NCI-H446 (cell line): ENCODE measurements at places on chromosomes 3 and 15.
A peak's percentile ranks its signal among the peaks of the same experiment; 100 is the strongest.

DNA sequence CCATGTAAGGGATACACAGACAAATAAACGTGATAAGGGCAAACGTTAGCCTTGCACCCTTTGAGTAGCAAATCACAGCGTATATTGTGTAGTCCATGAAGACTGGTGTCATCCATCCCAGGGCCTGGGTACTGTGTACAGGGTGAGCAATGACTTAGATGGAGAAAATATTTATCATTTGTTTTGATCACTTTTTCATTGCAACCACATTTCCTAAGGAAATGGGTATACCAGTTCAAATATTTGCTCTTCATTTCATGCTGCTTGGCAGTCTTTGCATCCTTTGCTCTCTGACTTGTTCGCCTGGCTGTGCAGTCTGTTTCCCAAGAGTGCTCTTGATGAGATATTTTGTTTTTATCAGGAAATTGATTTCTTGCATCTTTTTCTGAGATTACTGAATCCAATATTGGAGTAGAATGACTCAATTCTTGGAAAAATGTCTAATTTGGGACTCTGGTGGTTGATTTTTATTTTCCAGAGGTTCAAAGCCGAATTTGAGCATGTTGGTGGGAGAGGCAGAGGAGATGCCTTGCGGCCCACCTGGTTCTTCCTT is 424.6 kb upstream of the SEMA6D start:
- no peak for DNase-seq

- no peak for DNase-seq
Observed at GRCh38 chr3:53016236-53016635, 29.6 kb downstream of the SFMBT1 start.

GRCh38 chr3:127706312-127706711 is 33.6 kb downstream of the ABTB1 start:
- DNase-seq = no peak

GRCh38 chr3:187919048-187919447 is 173.8 kb upstream of the BCL6 start:
- DNase-seq = no peak

- DNase-seq = peak; percentile 78
Observed at GRCh38 chr15:90402223-90402622, 14.2 kb downstream of the IQGAP1 start.

DNA sequence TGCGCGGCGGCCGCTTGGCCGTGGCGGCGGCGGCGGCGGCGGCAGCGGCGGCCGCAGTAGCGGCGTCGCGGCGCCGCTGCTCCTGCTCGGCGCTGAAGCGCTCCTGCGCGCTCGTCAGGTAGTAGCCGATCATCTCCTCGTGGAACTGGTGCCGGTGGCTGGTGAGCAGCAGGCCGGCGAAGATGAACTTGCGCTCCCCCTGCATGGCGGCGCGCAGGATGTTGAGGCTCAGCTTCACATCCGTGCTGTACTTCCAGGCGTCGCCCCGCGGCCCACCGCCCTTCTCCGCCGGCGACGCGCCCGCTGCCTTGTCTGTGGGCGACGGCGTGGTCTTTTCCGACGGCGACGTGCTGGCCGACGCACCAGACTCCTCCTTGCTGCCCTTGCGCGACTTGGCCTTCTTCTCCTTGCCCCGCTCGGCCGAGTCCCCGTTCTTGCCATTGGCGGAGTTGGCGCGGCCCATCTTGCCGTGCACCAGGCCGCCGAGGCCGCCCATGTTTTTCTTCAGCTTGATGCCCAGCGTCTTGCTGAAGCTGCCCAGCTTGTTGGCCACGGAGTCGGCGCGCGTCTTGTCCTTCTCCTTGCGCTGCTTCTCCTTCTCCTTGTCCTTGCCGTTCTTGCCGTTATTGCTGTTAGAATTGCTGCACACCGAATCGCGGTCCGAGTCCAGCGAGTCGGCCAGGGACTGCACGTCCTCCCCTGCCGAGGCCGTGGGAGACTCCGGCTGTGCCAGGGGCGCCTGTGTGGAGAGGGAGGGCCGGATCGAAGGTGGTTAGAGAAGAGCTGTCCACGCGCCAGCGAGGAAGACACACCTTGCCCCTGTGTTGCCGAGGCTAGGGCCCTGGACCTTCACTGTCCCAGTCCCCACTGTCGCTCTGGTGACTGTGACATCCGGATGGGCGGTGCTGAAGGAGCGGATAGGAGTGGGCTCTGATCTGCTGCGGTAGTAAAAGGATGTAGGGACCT is 157.6 kb downstream of the KLF13 start:
- no peak for DNase-seq

DNA sequence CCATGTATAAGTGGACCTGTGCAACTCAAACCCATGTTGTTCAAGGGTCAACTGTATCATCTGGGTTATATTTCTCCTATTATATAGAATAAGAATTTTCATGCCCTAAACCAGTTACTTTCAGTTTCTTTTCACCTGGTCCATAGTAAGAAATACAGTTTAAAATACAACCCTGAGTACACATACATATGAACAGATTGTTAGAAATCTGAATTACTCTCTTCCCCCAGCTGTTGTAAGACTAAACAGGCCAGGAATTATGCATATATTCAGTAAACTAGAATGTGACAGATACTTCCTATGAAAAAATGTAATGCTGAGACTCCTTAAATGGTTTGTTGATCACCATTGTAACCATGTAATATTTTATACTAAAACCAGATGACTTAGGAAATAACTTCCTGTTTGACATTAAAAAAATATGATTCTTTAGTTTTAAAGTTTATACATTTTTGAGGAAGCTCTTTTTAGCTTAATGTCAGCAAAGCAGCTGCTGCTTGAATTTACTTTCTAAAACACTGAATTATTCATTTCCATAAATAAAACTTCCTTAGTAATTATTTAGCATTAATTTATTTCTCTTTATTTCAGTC is 52.5 kb upstream of the ZCWPW2 start:
- no peak for DNase-seq

DNA sequence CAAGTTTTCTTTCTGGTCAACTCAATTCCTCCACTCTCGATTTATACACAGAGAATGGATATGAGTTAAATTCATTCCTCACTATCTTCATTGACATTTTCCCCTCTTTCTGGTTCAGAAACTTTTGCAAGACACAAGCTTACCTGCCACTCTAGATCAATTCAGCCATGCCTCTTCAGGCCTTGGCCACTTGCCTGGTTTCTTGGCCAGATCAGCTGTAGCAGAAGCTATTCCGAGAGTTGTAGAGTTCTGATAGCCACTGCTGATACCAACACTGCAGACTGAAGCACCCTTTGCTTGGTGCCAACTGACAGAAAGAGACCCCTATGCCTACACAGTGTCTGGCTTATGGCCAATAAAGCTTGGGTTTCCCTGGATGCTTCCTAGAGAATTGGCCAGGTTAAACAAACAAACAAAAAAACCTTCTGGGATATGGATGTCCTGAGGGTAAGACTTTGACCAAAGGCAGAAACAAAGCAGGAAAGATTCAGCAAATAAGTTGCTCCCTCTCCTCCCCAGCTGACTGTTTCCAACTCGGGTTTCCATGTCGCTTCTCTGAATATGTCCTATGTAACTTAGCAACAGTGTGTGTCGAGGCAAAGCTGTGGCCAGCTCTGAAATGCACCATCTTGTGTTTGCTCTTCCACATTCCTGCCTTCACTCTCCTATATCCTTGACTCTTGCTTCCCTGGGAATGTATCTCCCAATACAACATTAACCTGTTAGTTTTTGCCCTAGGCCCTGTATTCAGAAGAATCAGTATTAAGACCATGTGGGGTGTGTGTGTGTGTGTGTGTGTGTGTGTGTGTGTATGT is 521.6 kb downstream of the EPHA3 start:
- no peak for DNase-seq

DNA sequence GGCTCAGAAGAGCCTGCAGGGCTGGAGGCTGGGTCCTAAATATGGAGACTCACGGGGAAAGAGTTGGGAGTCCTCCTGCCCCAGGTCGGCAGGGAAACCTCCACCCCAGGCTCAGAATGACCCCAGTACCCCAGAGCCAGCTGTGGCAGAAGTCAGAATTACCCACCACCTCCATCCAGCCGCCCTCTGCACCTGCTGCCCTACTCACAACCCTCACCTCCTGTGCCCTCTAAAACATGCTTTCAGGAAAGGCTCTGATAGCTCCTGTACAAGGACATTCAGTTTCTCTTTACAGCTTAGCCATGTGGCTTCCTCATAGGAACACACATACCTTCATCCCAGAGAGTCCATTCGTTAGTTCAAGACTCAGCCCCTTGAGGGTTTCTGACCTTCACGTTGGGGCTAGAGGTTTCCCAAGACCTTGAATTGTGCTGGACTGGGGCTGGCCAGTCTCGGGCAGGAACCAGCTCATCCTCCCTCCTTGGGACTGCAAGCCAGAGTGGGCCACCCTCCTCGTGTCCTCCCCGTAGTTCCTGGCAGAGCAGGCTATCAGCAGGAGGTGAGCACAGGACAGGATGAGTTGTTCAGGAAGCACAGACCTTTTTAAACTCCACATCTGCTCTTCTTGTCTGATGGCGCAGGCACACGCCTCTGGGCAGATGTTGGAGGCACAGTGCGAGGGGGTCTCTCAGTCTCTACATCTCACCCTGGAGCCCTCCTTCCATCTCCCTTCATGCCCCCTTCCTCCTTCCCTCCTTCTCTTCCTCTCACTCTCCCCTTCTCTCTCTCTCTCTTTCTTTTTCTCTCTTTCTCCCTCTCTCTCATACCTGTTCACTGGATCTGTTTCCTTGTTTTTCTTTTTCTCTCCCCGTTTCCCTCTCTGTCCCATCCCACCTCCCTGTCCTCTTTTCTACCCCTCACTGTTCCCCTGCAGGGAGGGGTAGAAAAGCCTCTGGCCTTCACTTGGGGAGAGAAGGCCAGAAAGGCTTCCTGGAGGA is 55.9 kb upstream of the NR2C2 start:
- DNase-seq = no peak

DNA sequence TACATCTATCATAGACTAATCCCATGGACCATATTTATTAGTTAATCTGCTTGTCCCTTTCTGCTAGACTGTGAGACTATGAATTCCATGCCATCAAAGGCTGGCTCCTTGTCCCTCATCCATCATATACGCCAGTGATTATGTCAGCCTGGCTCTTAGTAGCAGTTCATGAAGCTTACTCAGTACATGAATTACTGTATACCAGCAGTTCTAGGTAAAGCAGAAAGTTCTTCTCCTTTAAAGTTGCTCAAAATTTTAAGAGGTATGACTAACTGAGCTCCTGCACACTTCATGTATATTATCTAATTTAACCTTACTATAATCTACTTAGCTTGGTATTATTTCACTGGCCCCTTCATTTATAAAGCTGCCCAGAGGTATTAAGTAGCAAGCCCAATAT is 190.9 kb upstream of the TBL1XR1 start:
- DNase-seq = no peak

DNA sequence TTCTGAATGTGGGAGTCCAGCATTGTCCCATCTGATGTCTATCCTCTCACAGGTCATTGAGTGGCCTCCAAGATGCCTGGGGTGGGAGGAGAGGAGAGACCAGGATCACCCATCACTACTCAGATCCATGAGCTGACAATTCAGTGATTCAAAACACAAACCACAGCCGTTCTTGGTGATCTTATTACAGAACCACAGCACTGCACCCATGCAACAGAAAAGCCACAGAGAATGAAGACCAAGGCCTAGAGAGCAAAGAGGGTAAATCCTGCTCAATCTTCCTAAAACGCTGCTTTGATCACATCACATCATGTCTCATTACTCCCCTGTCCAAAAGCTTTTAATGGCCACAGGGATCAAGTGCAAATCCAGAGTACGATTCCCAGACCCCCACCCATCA is 23.5 kb downstream of the ANP32A start:
- no peak for DNase-seq

- DNase-seq = no peak
Observed at GRCh38 chr15:55202206-55202605, 5.5 kb upstream of the RSL24D1 start.

DNA sequence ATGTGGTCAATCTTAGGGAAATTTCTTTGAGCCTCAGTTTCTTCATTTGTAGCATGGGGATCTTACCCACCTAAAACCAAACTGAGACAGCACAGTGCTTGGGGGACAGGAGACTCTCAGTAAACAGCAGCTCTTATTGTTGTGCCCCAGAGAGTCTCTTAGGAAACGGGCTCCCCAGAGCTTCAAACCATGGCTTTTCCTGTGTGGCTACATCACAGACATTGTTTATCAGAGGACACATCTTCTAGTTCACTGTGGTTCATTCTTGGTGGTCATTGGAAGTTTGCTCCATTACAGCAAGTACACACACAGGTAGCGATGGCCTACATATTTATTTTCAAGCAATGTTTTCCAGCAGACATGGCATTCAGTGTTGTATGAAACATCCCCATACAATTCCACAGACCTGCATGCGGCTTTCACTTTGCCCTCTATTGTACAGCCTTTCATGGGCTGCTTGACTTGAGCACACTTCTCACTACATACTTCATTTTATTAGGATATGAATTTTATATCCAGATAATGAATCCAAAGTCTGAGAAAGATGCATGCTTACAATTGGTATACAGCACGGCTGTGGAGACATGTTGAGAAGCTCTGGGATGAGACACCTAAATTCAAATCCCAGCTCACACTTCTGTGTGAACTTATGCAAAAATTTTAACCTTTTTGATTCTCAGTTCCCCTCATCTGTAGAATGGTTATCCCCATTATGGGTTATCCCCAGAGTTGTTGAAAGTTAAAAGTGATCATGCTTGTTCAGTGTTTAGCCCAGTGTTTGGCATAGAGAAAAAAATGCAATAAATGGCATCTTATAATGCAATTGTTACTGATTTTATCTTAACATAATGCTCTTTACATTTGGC is 84.8 kb upstream of the ICE2 start:
- no peak for DNase-seq

- no peak for DNase-seq
Observed at GRCh38 chr3:49035281-49035680, 6.1 kb upstream of the IMPDH2 start.

DNA sequence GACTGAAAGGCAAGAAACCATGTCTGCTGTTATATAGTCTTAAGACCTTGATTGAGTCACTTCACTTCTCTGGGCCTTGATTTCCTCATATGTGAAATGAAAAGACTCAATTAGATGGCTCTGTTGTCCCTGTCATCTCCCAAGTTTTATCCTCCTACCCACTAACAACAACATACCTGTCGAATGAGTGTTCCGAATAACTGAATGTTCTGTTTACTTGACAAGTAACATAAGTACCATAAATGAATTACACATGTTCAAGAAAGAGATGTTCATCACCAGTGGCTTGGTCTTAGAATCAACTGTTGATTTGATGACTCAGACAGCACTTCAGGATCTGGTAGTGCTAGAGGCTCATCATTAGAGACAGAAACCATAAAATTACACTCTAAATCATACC is 311.7 kb downstream of the VPS13C start:
- no peak for DNase-seq

- no peak for DNase-seq
Observed at GRCh38 chr15:93929375-93930094, 301.8 kb upstream of the MCTP2 start.

DNA sequence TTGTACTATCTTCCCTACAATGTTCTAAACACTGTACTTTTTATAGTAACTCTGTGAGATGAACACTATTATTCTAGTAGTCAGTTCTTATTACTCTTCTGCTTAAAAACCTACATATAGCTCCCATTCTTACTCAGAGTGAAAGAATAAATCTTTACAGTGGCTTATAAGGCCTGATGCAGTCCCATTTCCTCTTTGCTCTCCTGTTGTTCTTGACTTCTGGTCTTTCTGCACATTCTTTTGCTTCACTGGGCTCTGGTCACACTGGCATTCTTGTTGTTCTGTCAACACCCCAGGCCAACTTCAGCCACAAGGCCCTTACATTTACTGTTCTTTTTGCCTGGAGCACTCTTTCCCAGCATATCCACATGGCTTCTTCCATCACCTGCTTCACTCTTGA is 58.2 kb upstream of the TP63 start:
- DNase-seq = no peak
